DMS153 (cell line): ENCODE measurements at places on chromosomes 2 and 18.
A peak's percentile ranks its signal among the peaks of the same experiment; 100 is the strongest.

DNA sequence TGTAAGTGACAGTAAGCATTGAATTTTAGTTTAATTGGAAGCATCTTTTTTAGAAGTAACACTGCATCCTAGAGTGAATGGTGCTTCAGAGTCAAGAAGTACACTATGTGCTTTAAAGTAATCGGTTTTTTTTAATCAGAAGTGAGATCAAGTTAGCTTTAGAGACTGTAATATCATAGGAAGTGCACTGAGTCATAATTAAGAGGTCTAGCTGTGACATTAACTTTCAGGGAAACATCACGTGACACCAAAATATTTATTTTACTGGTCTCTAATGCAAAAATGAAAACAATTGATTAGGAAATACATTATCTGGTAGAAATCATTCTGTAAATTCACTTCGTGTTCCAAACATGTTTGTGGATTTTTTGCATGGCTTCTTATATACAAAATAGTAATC, 55.3 kb upstream of the KYNU start:
- DNase-seq, result no peak

DNA sequence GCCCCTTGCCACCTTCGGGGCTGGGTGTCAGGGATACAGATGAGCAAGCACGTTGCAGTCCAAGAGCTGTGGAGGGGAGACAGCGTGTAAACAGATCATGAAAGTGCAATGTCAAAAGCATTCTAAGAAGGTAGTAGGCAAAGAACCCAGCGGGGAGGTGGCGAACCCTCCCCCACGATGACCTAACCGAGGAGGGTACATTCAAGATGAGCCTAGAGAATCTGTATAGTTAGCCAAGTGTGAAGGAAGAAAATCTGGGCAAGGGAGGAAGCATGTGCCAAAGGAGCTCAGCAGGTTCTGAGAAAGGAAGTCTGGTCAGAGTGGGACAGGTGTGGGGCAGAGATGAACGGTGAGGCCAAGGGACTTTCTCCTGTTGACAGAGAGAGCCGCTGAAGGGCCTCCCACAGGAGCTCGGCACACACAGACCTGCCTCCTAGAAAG, 106.9 kb downstream of the SP3 start:
- DNase-seq, result no peak

DNA sequence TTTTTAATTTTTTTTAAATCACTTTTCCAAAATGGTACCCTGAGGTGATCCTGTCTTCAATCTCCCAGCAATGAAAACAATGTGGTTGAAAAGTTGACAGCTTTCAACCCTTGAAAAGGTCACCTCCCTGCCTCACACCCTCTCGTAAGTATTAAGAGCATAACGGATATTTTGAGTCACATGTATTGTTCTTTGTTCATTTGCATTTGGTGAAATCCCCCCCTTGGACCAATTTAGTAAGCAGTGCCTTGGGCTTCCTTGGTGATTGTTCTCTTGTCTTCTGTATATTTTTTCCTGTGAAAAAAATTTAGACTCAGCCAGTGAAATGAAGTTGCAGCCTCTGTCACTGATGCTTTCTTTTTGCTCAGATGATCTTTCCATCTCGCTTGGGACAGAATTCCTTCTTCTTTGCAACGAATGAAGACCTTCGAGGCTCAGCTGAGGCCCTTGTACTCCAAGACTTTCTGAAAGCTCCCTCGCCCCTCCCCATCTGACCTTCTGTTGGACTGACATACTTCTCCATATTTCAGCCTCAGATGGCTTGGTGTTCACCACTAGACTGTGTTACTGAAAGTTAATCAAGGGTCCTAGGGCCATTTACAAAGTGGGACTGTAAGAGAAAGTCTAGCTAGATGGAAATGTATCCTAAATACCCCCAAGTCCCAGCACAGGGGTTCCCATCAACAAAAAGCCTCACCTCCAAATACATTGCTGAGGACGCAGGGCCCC, 158.4 kb downstream of the BCL2 start:
- no peak for DNase-seq

DNA sequence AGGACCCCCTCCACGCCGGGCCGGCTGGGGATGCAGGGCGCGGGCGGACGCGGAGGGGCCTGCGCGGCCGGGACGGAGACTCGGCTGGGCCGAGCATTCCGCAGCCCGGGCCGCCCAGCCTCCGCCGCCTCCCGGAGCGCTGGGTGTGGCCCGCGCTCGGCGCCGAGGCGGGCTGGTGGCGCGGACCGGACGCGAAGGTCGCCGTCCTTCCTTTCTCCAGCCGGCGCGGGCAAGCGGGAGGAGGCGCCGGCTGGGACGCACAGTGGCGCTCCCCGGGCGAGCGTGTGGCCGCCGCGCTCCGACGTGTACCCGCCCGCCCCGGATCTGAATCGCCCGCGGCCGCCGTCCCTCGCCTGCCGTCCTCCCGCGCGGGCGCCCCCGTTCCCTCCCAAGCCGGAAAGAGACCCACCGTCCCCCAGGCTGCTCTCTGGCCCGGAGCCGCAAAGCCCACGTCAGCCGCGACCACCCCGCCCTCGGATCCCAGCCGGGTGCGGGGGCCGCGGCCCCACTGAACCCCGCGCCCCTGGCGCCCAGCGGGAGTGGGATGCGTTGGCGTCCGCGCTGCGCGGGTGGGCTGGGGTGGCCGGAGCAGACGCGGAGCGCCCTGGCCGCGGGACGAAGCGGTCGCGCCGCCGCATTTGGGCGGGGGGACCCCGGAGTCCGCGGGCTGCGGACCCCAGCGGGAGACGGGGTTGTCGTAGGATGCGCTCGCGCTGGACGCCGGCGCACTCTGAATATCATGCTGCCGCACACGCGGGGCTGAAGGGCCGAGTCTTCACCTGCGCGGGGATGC, 634 bp downstream of the SPATS2L start:
- no peak for DNase-seq

DNA sequence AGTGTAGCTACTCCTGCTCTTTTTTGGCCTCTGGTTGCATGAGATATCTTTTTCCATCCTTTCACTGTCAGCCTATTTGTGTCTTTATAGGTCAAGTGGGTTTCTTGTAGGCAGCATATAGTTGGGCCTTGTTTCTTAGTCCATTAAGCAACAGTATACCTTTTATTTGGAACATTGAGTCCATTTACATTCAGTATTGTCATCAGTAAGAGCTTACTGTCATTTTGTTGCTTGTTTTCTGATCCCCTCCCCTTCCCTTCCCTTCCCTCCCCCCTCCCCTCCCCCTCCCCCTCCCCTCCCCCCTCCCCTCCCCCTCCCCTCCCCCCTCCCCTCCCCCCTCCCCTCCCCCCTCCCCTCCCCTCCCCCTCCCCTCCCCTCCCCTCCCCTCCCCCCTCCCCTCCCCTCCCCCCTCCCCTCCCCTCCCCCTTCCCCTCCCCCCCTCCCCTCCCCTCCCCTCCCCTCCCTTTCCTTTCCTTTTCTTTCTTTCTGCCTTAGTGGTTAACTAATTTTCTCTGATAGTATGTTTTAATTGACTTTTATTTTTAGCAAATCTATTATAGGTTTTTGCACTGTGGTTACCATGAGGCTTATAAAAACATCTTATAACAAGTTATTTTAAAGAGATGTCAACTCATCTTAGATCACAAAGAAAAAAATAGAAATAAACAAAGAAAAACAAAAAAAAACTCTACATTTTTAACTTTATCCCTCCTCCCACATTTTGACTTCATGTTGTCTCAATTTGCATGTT, 13.2 kb upstream of the DCDC2C start:
- peak; percentile 11 for DNase-seq

- DNase-seq, result no peak
These were observed 12.2 kb upstream of the BOD1L2 start for GRCh38 chr18:57134618-57135135.

- no peak for DNase-seq
These were observed 1.7 kb upstream of the ESCO1 start for GRCh38 chr18:21602299-21602587.

GRCh38 chr18:34611904-34612303, 98.2 kb upstream of the DTNA start:
- no peak for DNase-seq

- DNase-seq, result no peak
These were observed 5.2 kb upstream of the HOXD4 start for GRCh38 chr2:176146101-176146500.

GRCh38 chr2:143140864-143141661, 11.8 kb downstream of the ARHGAP15 start:
- no peak for DNase-seq

- DNase-seq, result no peak
These were observed 72.2 kb upstream of the THUMPD2 start for GRCh38 chr2:39851251-39851650.
